HFF-Myc (cell line): ENCODE measurements at places on chromosomes 1 and 21.

DNA sequence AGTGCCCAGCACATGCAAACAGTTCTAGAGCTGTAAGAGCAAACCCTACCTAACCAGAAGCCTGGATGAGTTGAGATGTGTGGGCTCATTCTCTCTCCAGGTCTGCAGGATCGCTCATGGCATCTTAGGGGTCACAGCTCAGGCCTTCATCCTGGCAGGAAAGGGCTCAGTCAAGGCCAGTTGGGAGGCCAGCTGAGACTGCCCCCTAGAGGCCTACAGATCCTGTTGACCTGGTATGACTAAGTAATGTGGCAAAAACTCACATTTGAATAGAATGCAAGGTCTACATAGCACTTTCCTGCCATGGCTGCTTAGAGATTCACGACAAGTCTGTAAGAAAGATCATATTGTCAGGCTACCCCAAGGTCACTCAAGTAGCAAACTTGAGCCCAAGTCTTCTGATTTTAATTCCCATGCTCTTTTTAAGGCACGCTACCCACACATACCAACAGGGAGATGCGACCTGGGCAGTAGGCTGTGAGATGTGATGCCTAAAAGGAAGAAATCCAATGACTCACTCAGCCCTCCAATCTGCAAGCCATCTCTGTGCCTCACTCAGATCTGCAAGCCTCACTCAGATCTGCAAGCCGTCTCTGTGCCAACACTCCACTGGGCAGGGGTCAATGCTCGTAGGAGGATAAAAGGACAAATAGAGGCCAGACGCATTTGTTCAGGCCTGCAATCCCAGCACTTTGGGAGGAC is 5.1 kb upstream of the CAPN8 start:
- DNase-seq, result no peak

GRCh38 chr21:36163750-36164741 is 7.4 kb downstream of the DOP1B start:
- DNase-seq, result no peak

DNA sequence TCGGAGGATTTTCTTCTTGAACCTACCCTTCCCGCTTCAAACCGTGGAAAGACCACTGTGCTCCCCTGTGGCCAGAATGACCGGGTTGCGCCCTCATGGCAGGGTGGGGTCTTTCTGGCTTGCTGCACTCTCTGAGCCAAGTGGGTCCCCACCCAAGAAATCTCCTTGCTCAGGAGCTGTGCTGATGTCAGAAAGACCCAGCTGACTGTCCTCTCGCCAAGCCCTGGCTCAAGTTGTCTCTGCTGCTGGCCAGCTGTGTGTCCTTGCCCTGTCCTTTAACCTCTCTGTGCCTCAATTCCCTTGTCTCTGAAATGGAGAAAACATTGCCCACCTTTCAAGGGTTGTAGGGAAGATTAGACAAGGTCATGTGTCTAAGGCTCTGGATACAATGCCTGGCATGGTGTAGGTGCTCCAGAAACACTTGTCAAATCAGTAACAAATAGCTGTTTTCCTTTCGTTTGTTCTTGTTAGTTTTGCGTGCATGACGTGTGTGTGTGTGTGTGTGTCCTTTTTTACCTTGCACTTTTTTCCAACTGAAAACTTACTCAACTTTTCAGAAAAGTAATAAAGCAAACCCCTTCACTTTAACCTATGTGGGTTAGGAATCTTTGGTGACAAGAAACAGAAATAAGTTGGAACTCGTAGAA is 41.1 kb upstream of the RPL11 start:
- no peak for DNase-seq

DNA sequence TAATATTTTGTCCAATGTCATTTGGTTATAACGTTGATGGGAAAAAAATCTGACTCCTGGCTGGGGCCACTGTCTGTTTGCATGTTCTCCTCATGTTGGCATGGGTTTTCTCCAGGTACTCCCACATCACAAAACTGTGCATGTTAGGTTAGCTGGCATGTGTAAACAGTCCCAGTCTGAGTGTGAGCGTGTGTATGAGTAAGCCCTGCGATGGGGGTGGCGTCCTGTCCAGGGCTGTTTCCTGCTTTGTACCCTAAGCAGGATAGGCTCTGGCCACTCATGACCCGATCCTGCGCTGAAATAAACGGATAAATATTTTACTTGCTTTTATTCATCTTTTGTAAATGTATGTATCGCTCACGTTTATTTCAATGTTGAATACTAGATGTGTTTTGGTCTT is 13.5 kb downstream of the EFCAB14 start:
- no peak for DNase-seq

GRCh38 chr1:8189931-8190483 is 127.9 kb upstream of the SLC45A1 start:
- DNase-seq, result no peak
